Lung microvascular endothelial cell (primary cell): ENCODE measurements at places on chromosomes 2 and 18. TPM values are rescaled to one million over a fixed set of nuclear protein-coding genes. Genes with fewer than 3 reads are reported as not detected.

DNA sequence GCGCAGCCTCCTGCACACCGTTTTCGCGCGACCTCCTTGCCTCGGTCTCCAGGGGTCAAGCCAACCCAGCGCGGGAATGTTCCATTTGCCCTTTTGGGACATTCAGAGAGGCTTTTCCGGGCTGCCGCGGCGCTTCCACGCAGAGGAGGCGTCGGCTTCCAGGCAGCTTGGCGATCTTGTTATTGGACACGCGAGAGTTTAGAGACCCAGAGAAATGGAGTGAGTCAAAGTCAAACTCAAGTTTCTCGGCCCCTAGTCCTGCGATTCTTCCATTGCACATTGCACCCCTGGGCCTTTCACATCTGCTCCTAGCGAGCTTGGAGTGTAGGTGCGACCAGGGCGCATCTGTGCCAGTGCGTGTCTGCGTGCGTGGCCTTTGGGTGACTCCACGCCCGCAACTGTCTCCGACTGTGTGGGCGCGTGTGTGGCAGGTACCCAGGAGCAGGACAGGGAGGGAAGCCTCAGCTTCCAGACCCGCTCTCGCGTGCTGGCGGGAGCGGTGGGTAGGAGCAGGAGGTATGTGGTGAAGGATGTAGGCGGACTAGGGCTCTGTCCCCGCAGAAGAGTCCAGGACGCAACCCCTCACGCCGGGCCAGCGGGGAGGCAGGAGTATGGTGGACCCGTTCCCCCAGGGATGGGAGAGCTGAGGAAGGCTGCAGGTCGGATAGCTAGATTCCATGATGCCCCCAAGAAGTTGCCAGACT lies 13.5 kb downstream of the SIX3 start:
- DNase-seq: no peak

GRCh38 chr18:3097082-3097481 lies 84.1 kb upstream of the LPIN2 start:
- DNase-seq: no peak

DNA sequence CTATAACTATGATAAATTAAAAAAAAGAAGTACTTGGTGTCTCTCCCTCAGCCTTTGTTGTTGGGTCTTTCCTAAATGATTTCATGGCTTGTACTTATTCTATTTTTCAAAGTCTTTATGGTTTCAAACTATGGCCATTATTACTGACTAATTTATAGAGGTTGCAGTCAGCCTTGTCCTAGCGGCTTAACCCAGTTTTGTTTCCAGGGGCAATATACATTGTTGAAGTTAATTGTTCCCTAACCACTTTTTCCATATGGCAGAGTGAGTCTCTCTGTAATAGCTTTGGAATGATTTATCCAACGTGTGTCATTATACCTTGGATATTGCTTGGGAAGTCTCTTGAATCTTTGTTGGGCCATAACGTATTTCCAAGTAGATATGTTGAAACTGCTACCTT lies 408.8 kb downstream of the HRH4 start:
- no peak for DNase-seq

DNA sequence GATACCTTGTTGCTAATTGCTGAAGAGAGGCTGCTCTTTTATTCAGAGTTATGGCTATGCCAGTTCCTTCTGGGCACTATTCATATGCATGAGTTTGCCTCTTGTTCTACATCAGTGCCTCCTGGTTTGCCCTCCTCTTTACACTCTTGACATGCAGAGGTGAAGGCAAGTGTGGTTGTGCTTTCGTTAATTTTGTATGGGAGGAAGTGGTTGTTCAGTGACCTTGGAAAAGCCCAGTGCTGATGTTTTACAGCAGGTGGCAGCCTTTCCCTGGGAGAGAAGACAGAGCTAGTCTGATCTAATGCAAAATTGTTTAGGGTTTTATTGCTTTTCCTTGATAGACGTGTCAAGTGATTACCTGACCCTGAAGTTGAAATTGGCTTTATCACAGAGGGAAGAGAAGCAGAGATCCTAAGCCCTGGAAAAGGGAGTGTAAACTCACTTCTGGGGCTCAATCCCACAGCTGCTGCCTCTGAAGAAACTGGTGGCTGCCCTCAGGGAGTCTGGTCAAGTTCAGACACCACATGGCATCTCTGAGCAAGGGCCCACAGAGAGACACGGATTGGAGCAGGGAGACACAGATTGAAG lies 30.5 kb upstream of the VPS54 start:
- DNase-seq: peak; percentile 82

- no peak for DNase-seq
Measured at GRCh38 chr18:471716-472115, 28.8 kb downstream of the COLEC12 start.

GRCh38 chr2:161913865-161914264 lies 160.2 kb downstream of the DPP4 start:
- peak; percentile 28 for DNase-seq

- no peak for DNase-seq
Measured at GRCh38 chr2:24586955-24587354, 95.9 kb downstream of the NCOA1 start.

GRCh38 chr18:60246606-60247005 lies 126.0 kb downstream of the MC4R start:
- no peak for DNase-seq

GRCh38 chr2:10658914-10659257 lies 30.9 kb downstream of the NOL10 start:
- DNase-seq: no peak

GRCh38 chr18:13680612-13681011 lies 45.7 kb downstream of the FAM210A start:
- DNase-seq: peak; percentile 6

DNA sequence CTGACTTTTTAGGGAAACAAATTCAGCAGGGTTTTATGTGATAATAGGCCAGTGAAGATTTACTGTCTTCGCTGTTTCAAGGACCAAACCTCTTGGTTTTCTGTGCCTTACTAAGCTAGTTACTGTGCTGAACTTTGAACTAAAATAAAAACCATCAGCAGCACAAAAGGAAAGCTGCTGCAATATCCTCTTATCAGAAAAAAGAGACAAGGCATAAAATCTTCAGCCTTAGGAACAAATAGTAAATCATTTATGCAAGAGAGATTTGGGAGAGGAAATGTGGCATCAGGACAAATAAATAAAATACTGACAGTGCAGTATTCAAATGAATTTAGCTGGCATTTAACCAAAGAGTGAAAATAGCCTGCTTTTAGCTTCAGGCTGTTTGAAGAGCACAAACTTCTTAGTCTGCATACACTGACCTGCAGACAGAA lies 64.1 kb upstream of the EHBP1 start:
- no peak for DNase-seq

DNA sequence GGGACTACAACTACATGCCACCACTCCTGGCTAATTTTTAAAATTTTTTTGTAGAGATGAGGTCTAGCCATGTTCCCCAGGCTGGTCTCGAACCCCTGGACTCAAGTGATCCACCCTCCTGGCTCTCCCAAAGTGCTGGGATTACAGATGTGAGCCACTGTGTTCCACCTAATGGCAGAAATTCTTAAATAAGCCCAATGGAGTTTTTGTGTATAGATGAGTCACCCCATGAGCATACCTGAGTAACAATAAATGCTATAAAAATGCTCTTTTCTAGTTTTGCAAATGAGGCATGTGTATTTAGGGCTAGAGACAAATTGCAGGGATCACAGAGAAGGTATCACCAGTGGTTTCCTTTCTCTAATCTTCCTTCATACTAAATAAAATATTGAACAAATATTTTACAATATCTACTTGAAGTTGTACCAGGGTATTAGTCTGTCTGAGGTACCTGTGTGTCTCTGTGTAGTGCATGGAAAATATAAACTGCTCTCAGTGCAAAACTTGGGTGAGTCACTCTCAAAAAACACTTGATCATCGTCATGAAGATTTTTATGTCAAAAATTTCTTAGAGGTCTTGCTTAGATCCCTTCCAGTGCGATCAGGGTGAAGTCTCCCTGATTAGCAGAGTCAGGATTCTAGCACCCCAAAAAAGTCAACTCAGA lies 337.1 kb upstream of the MMADHC start:
- DNase-seq: no peak

DNA sequence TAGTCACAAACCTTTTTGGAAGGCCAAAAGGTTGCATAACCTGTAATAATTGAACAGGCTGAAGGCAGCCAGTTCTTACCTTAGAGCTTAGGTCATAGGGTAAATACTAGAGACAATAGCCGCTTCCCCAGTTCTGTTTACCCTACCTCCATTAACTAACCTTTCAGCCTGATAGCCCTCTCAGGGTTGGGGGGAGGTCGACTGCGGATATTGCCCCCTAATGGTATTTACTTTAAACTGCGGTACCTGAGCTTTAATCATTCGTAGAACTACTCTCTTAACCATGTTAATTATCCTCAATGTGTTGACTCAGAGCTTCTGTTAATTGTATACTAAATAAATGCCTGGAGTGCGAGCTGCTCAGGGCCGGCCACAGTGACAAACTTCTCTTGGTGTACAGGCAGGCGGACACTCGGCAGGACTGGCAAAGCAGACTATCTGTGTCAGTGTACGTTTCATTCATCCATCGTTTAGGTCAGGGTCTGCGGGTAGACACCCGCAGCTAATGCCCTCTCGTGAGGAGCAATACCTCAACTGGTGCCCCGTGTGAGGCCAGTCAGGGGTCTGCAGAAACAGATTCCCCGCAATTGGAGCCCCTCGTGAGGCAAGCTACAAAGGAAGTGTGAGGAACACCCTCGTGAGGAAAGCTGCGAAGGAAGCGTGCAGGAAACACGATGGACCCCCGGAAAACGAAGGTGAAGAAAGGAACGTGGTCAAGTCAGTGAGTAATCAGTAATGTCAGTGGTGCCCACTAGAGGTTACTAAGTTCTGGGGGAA lies 115.3 kb upstream of the SCN7A start:
- no peak for DNase-seq

DNA sequence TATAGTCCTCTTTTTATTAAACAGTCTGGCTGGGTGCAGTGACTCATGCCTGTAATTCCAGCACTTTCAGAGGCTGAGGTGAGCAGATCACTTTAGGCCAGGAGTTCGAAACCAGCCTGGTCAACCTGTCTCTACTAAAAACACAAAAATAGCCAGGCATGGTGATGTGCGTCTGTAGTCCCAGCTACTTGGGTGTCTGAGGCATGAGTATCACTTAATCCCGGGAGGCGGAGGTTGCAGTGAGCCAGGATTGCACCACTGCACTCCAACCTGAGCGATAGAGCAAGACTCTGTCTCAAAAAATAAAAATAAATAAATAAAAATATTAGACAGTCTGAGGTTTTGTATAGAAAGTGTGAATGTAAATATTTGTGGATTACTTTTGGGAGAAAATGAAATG lies 17.8 kb downstream of the XRCC5 start:
- no peak for DNase-seq

- DNase-seq: no peak
Measured at GRCh38 chr2:138720035-138720838, 60.0 kb downstream of the NXPH2 start.

GRCh38 chr2:22904126-22904684 lies 480.8 kb upstream of the KLHL29 start:
- DNase-seq: no peak

GRCh38 chr2:158966312-158966711 lies 2.1 kb upstream of the TANC1 start:
- no peak for DNase-seq

DNA sequence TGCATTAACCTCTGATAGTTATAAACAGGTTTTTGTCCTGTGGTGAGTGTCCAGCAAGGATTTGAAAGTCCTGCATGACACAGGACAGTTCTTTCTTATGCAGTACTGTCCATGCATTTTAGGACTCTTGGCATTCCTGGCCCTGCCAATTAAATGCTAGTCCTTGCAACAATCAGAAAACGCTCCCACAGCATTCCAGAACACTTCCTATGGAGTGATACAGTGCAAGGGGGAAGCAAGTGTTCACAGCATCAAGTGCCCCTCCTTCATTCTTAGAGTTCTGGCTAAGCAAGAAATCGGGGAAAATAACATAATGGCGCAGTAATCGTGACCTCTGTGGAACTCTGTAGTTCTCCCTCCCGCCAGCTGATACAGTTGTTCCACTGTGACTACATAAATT lies 62.9 kb downstream of the ARHGAP28 start:
- DNase-seq: no peak

DNA sequence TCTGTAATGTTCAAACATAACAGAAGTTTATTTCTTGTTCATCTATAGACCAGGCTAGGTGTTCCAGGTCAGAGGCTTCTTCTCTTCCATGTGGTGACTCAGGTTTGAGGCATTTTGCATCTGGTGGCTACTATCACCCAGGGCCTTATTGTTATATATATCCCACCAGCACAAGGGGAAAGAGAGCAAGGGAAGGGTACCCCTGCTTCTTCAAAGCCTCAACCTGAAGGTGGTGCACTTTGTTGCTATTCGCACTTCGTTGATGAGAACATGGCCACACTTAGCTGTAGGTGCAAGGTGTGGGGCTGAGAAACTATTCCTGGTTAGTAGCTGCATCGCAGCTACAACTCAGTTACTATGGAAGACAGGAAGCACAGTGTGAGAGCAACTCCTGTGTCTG lies 27.4 kb upstream of the SLC3A1 start:
- no peak for DNase-seq

- peak; percentile 17 for DNase-seq
Measured at GRCh38 chr18:47595831-47596501, 334.5 kb downstream of the SMAD2 start.

DNA sequence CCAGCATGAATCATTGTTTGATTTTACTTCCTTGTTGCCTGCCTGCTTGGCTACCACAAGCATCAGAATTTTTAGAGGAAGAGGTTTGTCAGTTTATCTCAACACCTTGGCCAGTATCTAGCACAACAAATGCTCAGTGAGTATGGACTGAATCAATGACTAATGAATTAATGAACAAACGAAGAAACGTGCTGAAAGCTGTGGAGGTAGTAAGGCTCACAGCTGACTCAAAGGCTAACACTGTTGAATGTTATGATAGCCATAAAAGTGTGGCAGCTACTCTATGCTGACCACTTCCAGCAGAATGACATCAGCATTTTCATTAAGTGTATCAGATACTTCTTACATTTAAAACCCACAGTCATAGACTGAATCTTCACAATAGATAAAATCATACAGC lies 543.4 kb downstream of the IRS1 start:
- no peak for DNase-seq

TCF7L1 gene
- total RNA-seq: 2.8 and 7.5 TPM in 2 replicates

SCN2A gene
- under 0.01 TPM in 1 of 2 replicates, not detected in the other for total RNA-seq

NCKAP5 gene
- under 0.01 TPM in 2 replicates for total RNA-seq

LIPT1 gene
- 3.3 and 4.8 TPM in 2 replicates for total RNA-seq

FBXO41 gene
- under 0.01 and 0.22 TPM in 2 replicates for total RNA-seq

DHRS9 gene
- not detected in 2 replicates for total RNA-seq

SMAD7 gene
- total RNA-seq: 3.0 and 3.1 TPM in 2 replicates

CELF4 gene
- not detected in 2 replicates for total RNA-seq

AGAP1 gene
- 1.5 and 3.4 TPM in 2 replicates for total RNA-seq

SPHKAP gene
- not detected in 2 replicates for total RNA-seq

TUBA4B gene
- total RNA-seq: not detected in 2 replicates

RNF144A gene
- 8.5 and 11.3 TPM in 2 replicates for total RNA-seq

UCN gene
- 0.40 and 0.44 TPM in 2 replicates for total RNA-seq

SULT1C4 gene
- total RNA-seq: 94.6 and 123 TPM in 2 replicates

SSB gene
- total RNA-seq: 60.1 and 66.7 TPM in 2 replicates

RNF125 gene
- total RNA-seq: 1.7 and 2.8 TPM in 2 replicates
